ENCODE measurements at places on chromosomes 13 and 19. TPM values are rescaled to one million over a fixed set of nuclear protein-coding genes. Genes with fewer than 3 reads are reported as not detected.

Gene NLRP7
- not detected for total RNA-seq

Gene CAMSAP3
- total RNA-seq, result 0.12 TPM

Gene ZNF681
- total RNA-seq, result 1.9 TPM

Gene SIGLEC5
- 0.37 TPM for total RNA-seq

Gene GARIN5A
- 0.22 TPM for total RNA-seq

Gene RASA3
- 215 TPM for total RNA-seq

Data from T-helper 17 cell (primary cell).